Fibroblast of upper back skin (primary cell): ENCODE measurements at places on chromosomes 1 and 21.

DNA sequence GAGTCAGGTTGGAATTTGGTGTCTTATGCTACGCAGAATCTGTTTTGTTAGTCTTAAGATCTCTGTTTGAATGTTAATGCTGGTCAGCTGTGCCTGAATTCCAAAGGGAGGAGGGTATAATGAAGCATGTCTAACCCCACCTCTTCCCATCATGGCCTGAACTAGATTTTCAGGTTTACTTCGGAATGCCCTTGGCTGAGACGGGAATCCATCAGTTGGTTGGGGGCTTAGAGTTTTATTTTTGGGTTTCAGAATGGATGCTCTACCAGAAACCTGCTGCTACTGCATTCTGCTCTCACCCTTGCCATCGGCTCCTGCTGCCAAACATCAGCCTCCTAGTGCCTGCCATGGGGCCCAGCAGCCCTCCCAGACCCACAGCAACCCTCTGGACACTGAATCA lies 24.1 kb upstream of the ETV3 start:
- DNase-seq: no peak

DNA sequence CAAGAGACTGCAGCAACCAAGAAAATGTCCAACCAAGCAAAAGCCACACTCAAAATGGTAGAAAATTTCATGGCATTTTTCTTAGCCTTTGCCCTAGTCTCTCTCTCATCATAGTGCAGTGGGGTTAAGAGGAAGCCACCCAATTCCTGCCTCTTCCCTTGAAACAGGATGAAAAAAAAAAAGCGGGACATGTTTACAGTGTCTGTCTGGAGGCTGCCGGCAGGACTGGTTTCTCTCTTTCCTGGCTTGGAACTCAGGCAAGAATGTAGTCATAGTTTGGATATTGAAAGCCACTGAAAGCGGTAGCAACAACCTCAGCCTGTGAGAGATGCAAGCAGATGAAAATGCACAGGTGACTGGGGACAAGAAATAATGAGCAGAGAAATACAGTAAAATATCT lies 13.3 kb upstream of the TNFSF18 start:
- DNase-seq: no peak

DNA sequence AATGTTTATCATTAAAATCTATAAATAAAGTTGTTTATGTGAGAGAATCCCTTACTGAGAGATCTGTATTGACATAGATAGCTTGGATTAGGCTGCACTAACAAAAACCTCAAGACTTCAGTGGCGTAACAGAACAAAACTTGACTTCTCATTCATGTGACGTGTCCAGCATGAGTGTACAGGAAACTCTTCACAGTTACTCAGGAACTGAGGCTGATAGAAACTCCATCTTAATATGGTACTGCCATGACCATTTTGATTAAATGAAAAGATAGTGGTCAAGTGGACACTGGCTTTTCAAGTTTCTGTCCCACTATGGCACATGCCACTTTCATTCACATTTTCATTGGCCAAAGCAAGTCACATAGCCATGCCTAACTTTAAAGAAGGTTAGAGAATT lies 3.7 kb downstream of the ST3GAL3 start:
- DNase-seq: peak; percentile 77

DNA sequence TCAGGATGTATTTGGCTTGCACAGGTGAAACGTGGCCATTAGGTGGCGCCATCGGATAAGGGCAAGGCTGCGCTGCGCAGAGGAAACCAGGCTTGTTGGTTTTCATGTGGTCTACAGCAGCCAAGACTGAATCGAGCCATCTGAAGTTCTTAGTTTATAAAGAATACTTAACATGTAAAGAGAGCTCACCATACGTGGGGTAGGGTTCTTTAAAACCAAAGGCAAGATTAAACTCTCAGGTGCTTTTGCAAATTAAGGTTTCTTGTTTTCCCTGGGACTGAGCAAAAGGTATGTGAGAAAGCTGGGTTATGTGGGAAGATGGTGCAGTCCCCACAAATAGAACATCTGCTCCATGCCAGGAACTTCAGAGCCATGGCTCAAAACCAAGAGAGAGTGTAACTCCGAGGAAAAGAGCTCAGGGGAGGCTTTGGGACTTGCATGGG lies 9.3 kb downstream of the MASP2 start:
- peak; percentile 80 for DNase-seq

GRCh38 chr21:35779167-35779566 lies 281.2 kb downstream of the SETD4 start:
- no peak for DNase-seq

- no peak for DNase-seq
Measured at GRCh38 chr1:31467005-31467674, 54.1 kb downstream of the SERINC2 start.
